ENCODE measurements at places on chromosomes 1 and 21.

- DNase-seq = no peak
These were observed 647.4 kb downstream of the USP25 start for GRCh38 chr21:16377120-16377658.

GRCh38 chr1:223084464-223084866 is 58.6 kb downstream of the TLR5 start:
- DNase-seq = no peak

DNA sequence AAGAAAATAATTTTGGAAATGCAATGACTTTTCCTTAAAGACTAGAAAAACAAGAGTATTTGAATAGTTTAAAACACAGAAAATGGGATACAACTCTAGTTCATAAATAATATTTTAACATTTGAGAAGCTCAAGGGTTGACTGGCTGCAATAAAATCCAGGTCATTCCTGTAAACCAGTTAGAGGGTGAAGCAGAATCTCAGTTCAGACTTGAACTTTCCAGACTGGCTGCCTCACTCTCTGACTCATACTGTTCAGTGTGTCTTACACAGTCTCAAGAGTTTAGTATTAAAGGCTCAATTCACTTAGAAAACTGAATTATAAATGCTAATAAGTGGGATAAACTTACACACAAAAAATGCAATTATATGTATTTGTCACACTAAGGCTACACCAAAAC is 89.9 kb downstream of the RAVER2 start:
- DNase-seq = no peak

GRCh38 chr1:108190686-108191416 is 9.3 kb downstream of the SLC25A24 start:
- DNase-seq = no peak

Data from NCI-H1694 treated with DMSO at 0.1 percent for 48 hours (cell line).